Neural progenitor cell (in vitro differentiated cells): ENCODE measurements at places on chromosomes 16 and 17.

DNA sequence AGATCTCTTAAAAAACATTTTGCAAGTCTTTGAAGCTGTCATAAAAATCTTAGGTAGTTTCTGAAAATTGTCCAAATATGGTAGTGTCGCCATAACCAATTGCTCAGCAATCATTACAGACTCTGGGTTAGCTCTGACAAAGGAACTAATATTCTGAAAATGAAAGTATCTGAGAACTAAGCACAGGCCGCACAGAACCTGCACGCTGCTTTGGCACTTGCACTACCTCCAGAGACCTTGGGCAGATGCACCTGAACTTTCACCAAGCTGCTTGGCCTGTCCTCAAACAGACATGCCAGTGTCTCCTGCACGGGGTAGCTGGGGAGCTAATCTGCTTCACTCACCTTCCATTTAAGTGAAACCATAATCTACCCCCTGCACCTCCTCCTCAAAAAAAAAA lies 317.0 kb downstream of the MAF start:
- DNase-seq = no peak

- DNase-seq = no peak
These were observed 14.8 kb downstream of the VASN start for GRCh38 chr16:4386451-4386805.

- no peak for DNase-seq
These were observed 174.2 kb downstream of the CYLD start for GRCh38 chr16:50916040-50916439.

DNA sequence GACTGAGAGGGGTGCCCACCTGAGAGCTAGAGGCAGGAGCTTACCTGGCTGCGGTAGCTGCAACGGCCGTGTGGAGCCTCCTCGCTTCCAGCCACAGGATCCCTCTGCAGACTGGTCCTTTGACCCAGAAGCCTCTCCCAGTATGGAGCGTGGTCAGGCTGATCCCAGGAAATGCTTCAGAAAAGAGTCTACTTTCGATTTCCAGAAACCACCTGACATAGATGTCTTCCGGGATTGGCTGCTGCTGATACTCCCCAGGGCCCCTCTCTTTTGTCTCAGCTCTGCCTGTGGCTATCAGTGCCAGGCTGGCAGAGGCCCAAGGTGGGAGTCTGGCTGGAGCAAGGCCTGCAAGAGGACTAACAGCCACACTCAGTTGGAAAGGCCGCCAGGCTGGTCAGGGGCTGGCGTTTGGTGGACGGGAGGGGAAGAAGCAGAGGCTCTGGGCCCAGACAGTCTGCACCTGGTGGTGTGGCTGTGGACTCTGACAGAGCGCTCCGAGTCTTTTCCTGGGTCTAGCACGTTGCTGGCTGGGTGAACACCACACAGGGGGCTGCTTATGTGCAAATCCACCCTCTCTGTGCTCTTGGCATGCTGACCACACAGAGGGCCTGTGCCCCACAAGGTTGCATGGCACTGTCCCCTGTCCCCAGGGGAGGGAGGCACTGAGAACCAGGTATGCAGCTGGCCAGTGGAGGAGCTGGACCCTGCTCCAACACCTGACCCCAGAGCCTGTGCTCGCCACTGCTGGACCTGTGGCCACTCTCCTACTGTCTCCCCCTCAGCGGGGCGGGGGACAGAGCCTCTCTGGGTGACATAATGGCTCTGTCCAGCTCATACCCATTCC lies at the start of gene LGALS3BP:
Gene LGALS3BP, minus strand, starts transcription at position 144 of the 844 bp plus-strand sequence. CDS start 2,732 bp downstream, outside the sequence.
- peak; percentile 66 for DNase-seq

GRCh38 chr17:8726941-8727555 lies 17.6 kb downstream of the CCDC42 start:
- no peak for DNase-seq

DNA sequence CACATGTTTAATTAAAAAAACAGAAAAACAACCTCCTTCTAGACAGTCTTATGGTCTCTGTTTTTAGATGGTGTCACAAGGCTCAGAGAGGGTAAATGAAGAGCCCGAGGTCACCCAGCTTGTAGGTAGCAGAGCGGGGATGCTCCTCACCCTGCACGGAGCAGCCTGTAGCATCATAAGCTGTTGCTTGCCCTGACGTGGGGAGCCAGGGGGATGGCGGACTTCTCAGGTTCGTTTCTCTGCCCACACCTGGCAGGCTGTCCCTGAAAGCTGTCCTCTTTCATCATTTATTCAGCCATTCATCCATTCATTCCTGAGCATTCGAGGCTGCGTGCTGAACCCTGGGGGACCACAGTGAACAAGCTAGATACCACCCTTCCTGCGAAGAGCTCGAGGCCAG lies 75.7 kb upstream of the KSR1 start:
- DNase-seq = no peak

DNA sequence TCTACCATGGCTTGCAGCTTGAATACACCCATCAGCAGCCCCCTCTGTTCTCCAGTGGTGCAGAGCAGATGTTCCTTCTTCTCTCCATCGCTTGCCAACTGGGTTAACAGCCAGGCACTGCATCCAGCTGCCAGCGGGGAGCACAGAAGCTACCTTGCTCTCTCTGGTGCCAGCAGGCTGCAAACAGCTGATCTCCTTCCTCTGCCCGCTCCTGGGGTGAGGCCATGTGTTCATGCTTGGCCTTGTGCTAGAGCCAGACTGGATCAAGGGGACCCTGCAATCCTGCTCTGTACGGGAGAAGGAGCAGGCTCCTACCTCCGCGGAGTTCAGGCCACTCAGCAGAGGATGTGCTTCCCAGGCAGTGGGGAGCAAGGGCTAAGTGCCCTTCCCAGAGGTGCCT lies 24.1 kb upstream of the ENGASE start:
- no peak for DNase-seq

DNA sequence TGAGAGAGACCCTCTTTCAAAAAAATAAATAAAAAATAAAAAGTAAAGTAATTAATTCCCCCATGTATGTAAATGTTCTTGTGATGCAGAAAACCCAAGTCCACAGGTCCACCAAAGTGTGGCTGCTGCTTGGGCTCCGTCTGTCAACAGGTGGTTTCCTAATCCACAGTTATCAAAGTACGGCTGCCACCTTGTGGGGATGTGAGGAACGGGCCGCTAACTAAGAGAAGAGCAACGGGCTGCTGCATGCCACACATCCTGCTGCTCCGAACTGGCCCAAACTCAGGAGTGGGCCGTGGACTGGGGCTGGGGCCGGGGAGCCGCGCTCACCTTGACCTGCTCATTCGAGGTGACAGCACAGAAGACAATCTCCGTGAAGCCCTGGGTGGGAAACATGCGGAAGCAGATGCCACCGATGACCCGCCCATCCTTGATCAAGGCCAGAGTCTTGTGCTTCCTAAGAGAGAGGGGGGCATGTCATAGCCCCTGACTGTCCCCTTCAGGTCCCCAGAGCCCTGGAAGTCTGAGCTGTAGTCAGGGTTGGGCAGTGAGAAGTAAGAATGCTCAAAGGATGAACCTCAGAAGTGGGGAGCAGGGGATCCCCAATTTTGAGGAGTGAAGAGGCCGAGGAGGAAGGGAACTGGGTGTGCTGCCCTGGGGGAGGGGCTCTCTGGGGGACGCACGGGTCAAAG lies 4.3 kb downstream of the KAT2A start:
- DNase-seq = peak; percentile 89

DNA sequence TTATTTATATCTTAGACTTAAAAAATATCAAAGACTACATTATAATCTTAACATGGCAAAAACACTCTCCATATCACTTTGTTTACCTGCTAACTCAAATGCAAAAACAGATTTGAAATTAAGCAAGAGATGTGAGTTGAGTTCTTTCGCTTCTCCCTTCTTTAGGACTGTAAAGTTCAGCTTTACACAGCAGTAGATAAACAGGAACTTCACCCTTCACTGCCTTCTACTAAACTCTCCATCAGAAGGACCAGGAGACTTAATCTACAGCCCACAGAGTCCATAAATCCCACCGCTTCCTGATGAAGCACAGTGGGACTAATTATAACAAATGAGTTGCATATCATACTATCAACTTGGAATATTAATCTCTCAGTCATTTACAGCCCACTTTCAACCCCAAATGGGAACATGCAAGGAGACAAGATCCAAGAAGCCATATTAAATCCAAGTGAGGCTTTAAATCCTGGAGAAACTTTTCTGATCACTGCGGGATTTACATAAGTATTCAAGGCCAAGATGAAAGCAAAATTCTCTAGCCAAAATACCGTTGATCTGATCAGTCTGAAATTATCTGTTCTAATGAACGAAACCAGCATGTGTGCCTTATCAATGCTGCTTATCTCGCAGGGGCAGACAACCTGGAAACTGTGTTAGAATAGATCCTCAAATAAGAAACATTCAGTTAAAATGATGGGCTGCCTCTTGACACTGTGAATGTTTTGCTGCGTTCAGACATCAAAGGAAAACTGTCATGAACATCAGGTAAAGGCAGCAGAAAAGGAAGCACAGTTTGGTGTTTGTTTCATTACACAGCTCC lies 1.6 kb downstream of the AMFR start:
- no peak for DNase-seq

DNA sequence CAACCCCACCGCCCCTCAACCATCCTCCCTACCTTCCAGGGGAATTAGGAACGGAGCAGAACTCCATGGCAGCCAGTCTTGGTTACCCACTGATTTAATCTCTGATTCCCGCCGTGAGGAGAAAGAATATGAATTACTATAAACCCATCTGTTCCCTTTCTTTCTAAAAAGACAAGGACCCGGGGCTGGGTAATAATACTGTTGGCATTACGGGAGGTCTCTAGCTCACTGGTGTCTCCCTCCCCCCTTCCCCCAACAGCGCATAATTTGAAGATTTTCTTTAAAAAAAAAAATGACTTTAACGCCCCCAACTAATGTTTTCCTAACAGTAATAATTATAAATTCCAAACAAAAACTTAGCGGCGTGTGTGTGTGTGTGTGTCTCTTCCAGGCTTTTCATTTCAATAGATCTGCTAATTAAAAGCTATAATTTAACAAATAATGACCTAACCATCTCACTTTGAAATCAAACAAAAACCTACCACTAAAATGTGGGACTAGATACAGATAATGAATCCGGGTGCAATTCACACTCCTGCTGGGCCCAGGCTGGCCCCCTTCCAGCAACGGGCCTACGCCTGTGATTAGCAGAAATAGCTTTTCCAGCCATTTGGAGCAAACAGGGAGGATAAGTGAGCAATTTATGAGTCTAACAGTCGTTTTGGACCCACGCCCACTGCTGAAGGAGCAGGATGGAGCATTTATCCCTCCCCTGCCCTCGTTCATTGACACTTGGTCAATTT lies 18.2 kb upstream of the BHLHA9 start:
- DNase-seq = no peak

DNA sequence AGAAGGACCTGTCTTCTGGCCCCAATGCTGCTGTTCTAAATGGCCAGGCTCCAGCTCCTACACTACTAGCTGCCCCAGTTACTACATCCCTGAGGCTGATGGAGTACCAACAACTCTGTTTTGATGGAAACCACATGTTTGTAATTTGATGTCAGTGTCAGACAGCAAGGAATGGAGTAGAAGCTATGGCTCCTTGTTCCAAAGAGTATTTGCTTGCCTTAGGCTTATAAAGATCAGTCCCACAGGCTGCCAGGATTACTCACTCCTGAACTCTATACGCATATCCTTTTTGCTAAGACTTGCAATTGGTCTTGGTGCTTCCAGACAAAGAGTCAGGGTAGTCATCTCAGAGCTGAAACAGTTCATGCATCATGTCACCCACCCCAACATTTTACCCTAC lies 139.6 kb downstream of the HS3ST3A1 start:
- no peak for DNase-seq

GRCh38 chr16:83397601-83398291 lies 410.0 kb upstream of the HSBP1 start:
- DNase-seq = no peak

- DNase-seq = peak; percentile 34
These were observed 1115.6 kb upstream of the GOT2 start for GRCh38 chr16:59849716-59850115.

DNA sequence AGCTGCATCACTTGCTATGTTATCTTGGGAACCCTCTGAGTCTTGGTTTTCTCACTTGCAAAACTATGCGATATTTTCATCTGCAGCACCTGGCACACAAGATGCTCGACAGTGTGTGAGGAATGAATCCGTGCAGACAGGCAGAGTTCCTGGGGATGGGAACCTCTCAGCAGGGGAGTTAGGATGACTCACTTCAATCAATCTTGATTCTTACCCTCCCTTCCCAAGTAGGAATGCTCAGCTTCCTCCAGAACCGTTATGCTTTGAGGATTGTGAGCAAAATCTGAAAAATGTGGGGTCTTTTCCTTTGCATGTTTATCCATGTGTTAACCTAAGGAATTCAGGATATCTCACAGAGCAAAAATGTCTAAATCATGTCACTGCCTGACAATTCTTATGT lies 68.9 kb upstream of the HNF1B start:
- DNase-seq = no peak

DNA sequence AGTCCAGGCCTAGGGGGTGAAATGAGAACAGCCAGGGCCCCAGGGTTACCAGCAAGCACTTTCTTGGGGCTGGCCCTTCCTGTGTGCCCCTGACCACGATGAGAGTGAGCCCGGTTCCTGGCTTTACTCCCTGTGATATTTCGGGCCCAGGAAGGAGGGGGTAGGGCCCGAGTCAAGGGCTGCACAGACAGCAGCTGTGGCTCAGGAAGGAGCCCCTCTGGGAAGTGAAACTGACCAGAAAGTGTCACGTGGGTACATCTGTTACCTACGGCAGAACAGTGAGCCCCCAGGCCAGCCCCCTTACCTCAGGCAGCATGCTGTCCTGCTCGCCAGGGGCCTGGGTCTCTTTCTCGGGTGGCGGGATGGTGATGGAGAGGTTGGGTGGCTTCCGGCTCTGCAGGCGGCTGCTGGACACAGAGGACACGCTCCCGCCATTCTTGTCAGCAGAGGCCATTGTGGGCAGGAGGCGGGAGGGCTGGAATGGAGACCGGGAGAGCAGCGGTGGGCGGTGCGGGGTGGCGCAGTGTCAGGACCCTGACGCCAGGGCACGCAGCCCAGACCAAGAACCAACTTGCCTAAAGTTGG lies 13.8 kb downstream of the AANAT start:
- DNase-seq = no peak

GRCh38 chr17:40366076-40366860 lies 1.7 kb upstream of the GJD3 start:
- no peak for DNase-seq

- no peak for DNase-seq
These were observed 377.1 kb downstream of the CNTNAP4 start for GRCh38 chr16:76654088-76654820.

GRCh38 chr17:73267648-73268537 lies 6.2 kb upstream of the CPSF4L start:
- DNase-seq = no peak

GRCh38 chr17:37233036-37233435 lies 142.7 kb upstream of the C17orf78 start:
- DNase-seq = peak; percentile 63

DNA sequence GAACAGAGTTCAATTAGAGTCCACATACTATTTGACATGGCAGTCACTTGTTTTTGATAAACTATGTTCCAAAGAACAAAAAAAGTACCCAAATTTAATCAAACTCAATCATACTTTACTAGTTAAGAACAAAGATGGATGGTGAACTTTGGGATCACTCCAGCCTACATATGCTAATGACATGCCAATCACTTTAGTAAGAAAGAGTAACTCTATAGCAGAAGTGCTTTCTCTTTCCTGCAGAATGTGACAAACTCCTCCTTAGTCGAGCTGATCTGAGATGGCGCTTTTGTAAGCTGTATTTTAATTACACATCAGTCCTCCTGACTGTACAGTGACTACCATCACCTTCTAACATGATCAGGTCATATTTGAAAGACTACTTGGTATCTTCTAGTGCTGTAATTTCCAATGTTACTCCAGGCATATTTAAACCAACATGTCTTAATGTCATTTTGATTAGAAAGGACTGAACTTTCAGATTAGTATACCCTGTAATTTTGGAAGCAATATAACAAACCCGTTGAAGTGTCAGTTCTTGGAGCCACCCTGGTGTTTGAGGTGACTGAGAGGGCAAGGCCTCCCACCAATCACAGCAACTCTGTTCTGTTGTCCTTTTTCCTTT lies 4.1 kb downstream of the NETO2 start:
- no peak for DNase-seq
